ENCODE measurements at places on chromosomes 7 and 10.

DNA sequence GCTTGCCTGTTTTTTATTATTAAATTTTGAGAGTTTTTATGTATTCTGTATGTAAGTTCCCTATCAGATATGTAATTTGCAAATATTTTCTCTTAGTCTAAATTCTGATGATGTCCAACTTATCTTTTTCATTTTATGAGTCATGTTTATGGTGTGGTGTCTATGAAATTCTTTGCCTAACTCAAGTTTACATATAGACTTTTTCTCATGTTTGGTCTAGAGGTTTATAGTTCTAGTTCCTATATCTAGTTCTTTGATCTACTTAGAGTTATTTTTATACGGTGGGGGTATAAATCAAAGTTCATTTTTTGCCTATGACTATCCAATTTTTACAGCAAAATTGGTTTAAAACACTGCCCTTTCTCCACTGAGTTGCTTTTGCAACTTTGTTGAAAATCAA lies 26.3 kb upstream of the CCDC7 start:
- DNase-seq, result no peak

DNA sequence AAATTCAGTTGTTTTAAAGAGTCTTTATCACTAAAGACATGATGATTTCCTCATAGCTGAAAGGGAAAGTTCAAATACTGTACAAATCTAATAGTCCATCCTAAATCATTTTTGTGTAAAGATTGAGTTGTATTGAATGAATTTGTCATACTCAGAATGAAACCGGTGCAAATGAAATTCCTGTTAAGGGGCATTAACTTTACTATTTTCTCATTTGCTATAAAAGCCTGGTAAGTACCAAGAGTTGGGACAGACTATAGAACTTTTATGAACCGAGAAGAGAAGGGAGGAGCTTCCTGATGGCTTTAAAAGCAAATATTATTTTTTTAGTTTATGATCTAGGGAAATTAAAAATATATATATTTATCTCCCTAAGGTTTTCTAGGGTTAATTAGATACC lies 260.0 kb upstream of the AKR1E2 start:
- DNase-seq, result no peak

DNA sequence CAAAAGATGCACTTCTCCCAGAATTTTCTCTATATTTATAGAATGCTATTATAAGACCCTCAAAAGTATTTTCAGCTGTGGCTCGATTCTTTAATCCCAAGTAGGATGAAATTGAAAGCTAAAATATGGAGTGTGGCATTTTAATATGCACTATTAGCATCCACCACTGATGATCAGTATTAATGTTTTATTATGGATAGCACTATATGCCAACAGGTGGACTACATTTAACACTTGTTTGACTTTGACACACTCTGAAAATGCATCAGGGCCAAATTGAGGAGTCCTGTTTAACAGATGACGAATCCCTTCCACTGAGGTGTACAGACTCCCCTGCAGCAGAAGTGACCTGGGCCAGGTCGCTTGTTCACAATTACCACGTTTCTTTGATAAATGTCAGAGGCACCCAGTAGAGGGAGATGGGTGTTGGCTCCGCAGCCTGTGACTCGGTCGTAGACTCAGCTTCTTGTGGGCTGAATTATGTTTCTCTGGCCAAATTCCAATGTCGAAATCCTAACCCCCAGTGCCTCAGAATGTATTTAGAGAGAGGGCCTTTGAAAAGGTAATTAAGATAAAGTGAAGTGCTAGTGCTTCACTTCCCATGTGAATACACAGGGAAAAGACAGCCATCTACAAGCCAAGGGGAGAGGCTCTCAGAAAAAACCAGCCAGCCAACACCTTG lies 48.1 kb downstream of the WIPF3 start:
- DNase-seq, result no peak

- no peak for DNase-seq
Observed at GRCh38 chr10:33331379-33331694, 3.1 kb downstream of the NRP1 start.

DNA sequence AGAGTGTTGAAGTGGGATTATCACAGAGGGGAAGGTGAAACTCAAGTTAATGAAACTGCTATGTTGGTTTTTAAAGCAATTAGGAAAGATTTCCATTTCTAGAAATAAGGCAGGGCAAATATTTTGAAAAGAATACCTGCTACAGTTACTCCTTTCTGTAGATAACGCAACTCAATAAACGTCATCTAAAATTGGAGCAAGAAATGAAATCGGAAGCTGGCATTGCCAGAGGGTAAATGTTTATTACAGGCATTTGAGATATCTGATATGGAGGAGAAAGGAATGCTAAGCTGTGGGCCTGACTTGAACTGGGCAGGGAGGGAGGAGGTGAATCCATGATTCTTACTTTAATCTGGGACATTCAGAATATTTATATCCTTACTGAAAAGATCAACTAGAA lies 217.0 kb upstream of the ADARB2 start:
- no peak for DNase-seq

DNA sequence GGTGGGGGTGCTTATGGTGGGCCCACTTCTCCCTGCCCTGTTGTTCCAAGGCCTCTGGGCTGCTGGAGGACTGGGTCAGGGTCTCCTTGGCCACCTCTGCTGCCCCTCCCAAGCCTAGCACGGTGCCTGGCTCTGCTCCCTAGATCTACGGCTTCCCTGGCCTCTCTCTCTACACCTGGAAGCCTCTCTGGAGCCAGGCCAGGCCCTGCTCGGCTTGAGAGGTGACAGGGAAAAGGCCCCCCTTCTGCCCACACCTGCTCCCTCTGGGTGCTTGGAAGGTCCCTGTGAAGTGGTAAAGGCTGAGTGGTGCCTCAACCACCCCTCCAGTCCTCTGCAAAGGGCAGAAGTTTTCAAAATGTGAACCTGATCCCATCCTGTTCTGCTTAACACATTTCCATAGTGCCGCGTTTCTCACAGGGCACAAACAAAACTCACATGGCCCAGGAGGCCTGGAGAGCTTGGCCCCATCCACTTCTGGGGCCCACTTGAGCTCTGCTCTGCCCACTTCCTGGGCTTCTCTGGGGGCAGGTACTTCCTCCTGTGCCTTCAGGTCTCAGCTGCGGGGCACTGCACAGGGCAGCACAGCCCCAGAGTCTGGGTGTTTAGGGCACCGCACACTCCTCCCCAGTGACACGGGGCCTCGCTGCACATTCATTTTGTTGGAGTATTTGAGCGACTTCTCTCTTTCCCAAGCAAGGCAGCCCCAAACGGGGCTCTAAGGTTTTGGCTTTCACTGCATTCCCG lies 169.9 kb downstream of the PIP4K2A start:
- DNase-seq, result no peak

GRCh38 chr10:18246967-18247366 lies 106.7 kb downstream of the CACNB2 start:
- DNase-seq, result no peak

- DNase-seq, result peak; percentile 33
Observed at GRCh38 chr10:114631666-114632417, 26.2 kb downstream of the ABLIM1 start.

All from stimulated activated CD4-positive, alpha-beta T cell treated with anti-CD3 and anti-CD28 coated beads, TNF-alpha, amount 100 ng/mL, for 24 hours (primary cell).